HT-29 (cell line): ENCODE measurements at places on chromosomes 7 and 10. TPM values are rescaled to one million over a fixed set of nuclear protein-coding genes. Genes with fewer than 3 reads are reported as not detected.

DNA sequence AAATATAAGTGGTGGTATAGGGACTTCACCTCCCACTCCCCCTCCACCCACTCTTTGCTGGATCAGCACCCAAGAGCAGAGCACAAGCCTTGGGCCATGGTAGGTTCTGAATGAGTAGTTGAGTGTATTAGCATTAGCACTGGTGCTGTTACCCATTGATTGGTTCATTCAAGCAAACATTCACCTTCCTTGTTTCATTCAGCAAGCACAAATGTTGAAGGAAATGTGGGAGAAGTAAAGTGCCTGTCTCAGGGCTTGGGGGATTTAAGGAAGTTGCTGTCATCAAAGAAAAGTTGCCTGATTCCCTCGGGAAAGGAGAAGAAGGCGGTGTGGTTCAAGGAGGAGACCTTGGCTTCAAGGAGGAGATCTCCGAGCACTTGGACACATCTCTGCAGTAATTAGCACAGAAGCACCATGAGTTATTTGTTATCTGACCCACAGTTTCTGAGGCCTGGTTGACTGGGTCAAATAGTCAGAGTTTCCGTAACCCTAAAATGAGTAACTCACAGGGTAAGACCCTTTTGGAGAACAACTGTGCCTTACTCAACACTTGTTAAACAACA, 17.3 kb downstream of the IL2RA start:
- no peak for DNase-seq

DNA sequence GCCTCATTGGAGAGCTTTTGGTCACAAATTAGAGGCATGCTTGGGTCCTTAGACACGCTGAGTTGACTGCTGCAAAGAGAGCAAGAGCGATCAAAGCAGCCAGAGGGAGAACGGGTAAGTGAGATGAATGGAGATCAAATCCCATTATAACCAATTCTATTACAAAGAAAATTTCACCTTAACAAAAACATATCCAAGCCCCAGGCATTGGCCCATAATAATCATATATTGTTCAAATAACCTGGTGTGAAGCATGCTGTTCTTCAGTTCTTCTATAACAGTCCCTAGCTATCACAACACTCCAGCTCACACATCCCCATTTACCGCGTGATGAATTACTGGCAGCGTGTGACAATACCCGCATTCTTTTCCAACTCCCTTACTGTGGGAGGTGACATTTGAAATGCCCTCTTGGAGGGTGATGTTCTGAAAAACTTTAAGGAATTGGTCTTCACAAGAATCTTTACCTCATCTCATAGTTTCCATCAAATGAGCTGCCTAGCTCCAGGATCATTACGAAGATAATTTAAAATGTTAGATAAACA, 156.1 kb upstream of the PLXNA4 start:
- no peak for DNase-seq

FOXI2 gene
- not detected in 2 replicates for total RNA-seq

TMEM213 gene
- not detected in 2 replicates for total RNA-seq

ADAM12 gene
- not detected in 2 replicates for total RNA-seq

OR2A5 gene
- not detected in 2 replicates for total RNA-seq

- DNase-seq = no peak
Measured at GRCh38 chr7:36978461-36978860, 254.2 kb upstream of the AOAH start.

- DNase-seq = no peak
Measured at GRCh38 chr7:49773936-49774458, 559 bp downstream of the VWC2 start.

- no peak for DNase-seq
Measured at GRCh38 chr10:2670864-2671263, 396.5 kb upstream of the PFKP start.

GRCh38 chr7:129610709-129611245, 743 bp upstream of the NRF1 start:
- no peak for DNase-seq

DNA sequence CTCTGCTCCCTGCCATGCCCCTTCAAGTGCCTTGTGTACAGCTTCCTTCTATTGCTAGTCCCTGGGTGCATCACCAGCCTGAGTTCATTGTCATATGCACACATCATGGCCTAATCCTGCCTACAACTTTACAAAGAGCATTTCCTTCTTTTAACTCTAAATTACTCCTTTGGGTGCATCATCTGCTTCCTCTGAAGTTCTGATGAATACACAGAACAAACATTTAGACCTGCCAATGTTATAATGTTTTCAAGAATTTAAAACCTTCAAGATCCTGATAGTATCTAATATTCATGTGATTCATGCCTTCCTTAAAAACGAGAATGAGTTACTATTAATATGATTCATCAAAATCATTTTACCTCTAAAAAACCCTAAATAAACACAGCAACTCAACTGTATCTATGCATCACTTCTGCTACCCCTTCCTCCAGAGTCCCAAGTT, 357.1 kb downstream of the MAGI2 start:
- DNase-seq = no peak

GRCh38 chr7:105613611-105614330, 32.5 kb upstream of the EFCAB10 start:
- no peak for DNase-seq

ECHDC3 gene
- total RNA-seq = 0.70 and 2.6 TPM in 2 replicates

SRRM3 gene
- total RNA-seq = 0.05 TPM in 1 of 2 replicates, not detected in the other

GARIN1A gene
- total RNA-seq = under 0.01 and 0.86 TPM in 2 replicates
